ENCODE measurements at places on chromosomes 5 and 9. TPM values are rescaled to one million over a fixed set of nuclear protein-coding genes. Genes with fewer than 3 reads are reported as not detected.

DNA sequence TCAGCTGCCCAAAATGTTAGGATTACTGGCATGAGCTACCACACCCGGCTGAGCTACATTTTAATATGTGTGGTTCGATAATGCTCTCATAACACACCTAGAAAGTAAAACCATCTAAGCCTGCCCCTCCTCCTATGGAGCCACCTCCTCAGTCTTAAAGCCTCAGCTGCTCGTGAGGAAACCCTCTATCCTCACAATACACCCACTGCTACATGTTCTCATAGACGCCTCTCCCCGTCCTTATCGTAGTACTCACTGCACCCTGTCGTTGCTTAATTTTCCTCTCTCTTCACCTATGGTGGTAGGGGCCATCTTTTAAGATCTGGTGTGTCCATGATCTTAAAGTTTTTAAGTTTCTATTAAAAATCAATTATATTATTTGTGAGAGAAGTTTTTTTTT, 72.9 kb downstream of the RCL1 start:
- no peak for DNase-seq

Gene RRAGA
- 83.0 TPM for polyA plus RNA-seq

DNA sequence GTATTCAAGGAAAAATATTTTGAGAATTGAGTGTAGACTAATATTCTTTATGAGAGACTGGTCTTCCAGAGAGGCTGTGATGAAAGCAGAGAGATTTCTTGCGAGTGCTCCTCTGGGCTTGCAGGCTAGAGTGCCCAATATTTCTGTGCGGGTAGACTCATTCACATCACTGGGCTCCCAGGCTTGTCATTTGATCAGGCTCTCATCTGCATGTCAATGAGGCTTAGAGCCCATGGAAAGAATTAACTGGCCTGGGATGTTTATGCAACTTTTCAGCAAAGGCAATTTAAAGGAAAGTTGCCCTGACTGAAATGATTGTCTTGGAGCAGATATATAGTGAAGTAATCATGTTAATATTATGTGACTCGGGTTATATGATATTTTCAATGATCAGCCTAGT, 42.3 kb downstream of the SNCAIP start:
- no peak for DNase-seq

DNA sequence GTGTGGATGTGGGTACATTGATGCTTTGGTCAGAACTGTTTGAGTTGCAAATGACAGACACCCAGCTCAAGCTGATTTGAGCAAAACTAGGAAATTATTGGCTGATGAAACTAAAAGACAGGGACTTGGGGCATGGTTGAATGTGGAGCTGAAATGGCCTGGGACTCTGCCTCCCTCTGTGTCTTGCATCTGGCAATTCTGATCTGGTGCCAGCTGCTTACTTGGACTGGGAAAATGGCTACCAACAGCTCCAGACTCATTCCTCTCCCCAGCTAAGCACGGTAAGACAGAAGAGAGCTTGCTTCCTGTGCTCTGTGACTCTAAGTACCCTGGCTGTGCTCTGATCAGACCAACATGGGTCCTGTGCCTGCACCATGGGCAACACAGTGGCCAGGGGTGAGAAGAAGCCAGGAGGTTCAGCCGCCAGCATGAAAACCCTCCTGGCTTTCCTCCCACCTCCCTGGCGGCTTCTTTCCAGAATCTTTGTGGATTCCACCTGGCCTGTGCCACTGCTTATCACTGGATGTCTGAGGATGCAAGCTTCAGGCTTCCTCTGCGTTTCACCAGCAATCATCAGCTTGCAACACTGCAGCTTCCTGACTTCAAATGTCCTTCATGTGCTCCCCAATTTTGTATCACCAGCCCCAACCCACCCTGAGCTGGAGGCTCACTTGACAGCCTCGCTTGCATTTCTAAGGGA, 44.1 kb downstream of the C5orf15 start:
- no peak for DNase-seq

GRCh38 chr5:89983216-89983615, 426.3 kb downstream of the CETN3 start:
- DNase-seq: no peak

DNA sequence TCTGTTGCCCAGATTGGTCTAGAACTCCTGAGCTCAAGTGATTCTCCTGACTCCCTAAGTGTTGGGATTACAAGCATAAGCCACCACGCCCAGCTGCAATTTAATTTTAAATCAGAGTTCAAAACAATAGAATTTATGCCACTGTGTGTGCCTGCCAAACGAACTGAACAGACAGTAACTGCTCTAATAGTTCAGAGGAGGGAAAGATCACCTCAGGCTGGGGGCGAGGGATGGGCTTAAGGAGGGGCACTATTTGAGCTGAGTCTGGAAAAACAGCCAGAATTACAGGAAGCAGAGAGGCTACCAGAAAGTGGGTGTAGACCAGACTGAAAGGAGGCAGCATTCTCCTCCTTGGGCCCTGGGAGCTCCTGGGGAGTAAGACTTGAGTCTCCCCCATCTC, 12.2 kb downstream of the NOL6 start:
- DNase-seq: no peak

Gene SMC2
- 2.6 TPM for polyA plus RNA-seq

Gene SLCO6A1
- polyA plus RNA-seq: not detected

DNA sequence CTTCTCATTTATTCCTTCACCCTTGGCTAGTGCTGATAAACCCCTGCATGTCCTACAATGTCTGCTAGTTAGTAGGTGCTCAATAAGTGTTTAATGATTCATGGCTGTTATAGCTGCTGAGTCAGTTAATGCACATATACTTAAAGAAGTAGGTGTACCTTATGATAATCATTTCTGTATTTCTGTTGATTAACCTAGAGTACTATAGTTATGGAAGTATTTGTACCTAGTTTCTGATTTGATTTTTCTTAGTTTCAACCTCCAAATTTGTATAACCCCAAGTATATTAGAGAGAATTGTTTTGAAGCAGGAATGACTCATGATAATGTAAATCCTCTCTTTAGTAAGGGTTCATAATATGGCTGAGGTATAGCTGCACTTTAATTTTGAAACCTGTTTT, 8.9 kb downstream of the SMAD5 start:
- DNase-seq: no peak

DNA sequence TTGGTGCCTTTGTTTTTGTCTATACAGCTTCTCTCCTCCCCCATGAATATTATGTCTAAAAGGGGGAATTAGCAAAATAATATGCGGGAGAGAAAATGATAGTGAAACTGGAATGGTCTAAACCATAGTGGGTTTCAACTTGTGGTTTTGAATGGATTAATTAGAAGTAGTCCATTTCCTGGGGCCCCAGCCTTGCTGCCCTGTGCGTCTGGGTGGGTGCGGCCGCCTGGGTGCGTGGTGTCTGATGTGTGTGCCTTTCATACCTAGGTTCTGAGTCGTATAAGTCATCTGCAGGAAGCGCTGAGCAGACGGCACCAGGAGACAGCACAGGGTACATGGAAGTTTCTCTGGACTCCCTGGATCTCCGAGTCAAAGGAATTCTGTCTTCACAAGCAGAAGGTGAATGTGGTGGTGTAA, 120.0 kb upstream of the CACNA1B start:
- DNase-seq: no peak

- no peak for DNase-seq
These were observed 44.2 kb upstream of the COL15A1 start for GRCh38 chr9:98899408-98900056.

DNA sequence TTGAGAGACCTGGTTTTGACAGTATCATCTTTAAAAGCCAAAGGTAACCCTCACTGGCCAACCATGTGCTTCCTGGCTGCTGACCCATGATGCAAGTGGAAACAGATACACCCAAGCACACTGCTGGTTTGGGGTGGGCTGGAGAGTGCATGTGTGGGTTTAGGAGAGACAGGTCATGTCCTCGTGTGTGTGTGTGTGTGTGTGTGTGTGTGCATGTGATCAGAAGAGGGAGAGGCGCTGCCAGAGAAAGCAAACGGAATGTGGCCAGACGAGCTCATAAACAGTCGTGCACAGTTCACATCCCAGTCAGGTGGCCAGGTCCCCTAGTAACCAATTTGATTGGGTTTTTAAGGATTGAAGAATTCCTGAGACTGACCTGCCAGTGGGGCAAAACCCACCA, 112.8 kb upstream of the ICE1 start:
- no peak for DNase-seq

DNA sequence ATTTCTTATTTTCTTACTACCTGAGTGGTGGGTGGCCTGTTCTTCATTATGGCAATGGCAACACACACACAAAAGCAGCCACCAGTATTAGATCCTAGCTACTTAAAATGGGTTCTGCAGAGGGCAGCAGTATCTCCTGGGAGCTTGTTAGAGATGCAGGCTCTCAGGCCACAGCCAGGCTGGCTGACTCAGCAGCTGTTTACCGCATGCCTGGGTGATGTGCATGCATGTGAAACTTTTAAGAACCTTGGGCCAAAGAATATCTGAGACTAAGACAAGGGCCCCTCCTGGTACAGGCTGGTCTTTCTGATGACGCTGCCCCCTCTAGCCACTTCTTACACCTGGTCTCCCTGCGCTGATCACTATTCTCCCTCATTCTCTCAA, 399.0 kb downstream of the MED10 start:
- DNase-seq: no peak

Gene SAPCD2
- polyA plus RNA-seq: 0.18 TPM

Gene PCDHA9
- polyA plus RNA-seq: not detected

DNA sequence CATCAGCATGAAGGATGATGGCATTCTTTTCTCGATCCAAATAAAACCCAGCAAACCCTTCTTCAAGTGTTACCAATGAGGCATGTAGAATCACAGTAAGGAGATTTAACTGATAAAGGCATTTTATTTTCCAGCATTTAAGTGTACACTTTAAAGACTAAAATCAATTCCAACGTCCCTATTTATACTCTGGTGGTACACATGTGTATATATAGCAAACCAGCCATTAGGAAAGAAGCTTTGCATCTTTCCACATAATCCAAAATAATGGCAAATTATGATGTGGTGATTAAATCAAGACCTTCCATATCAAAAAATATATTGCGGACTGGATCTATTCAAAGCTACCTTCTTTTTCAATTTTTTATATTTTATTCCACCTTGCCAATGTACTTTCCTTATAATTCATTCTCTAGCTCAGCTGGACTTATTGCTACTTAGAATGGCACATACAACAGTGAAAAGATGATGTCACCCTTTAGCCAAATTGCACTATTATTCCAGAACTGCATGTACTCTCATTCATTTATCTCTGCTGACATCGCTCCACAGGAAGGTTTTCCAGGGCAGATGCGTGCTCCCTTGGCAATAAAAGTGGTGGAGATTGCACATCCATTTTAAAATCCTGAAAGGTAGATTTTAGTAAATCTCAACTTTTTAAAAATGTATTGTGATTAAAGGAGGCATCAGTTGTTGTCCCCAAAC, 63.3 kb upstream of the SLC30A5 start:
- DNase-seq: no peak

Gene BAAT
- 0.08 TPM for polyA plus RNA-seq

Gene SLC6A18
- not detected for polyA plus RNA-seq

DNA sequence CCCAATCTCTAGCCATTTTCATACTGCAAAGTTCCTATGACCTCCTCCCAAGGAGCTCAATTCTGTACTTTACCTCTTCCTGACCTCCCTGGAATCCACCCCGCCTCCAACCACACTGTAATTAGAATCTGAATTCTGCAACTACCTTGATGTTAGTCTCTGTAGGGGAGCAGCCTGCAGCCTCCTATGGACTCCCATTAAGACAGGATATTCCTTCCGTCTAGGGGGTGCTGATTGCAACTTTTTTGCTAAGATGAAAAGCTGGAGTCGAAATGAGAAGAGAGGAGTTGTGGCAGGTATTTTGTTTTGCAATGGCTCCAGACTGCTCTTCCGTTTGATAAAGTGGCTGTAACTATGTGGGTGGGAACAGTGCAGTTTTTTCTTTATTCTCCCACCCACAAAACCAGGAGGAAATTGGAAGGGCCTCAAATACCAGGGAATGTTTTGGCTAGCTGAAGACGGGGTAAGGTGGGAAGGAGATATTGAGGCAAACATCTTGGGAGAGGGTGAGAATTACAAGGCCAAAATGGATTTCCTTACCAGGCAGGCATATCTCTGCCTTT, 23.8 kb downstream of the ANXA2R start:
- DNase-seq: no peak

DNA sequence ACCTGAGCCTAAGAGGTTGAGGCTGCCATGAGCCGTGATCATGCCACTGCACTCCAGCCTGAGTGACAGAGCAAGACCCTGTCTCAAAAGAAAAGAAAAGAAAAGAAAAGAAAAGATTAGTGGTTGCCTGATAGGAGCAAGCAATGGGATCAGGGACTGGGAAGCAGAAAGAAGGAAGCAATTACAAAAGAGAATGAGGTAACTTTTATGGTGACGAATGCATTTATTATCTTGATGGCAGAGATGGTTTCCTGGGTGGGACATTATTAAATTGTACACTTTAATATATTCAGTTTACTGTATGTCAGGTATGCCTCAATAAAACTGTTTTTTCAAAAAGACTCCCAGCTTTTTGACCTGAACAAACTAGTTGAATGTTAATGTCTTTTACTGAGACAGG, 7.5 kb upstream of the PFDN1 start:
- DNase-seq: no peak

GRCh38 chr9:131138676-131139075, 13.3 kb downstream of the NUP214 start:
- no peak for DNase-seq

- no peak for DNase-seq
These were observed 263.4 kb downstream of the GRIA1 start for GRCh38 chr5:153753645-153754432.

DNA sequence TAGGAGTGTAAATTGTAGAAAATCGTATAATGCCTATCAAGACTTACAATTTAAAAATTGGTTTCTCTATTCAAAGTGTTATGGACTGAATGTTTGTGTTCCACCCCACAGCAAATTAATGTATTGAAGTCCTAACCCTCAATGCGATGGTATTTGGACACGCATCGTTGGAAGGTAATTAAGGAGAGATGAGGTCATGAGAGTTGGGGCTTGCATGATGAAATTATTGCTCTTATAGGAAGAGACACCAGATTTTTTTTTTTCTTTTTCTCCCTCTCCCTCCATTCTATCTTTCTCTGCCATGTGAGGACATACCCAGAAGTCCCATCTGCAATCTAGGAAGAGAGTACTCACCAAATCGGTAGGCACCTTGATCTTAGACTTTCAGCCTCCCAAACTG, 189.2 kb downstream of the MAN2A1 start:
- DNase-seq: no peak

- no peak for DNase-seq
These were observed 350.8 kb downstream of the DMRT2 start for GRCh38 chr9:1400983-1401382.

GRCh38 chr5:69268899-69269298, 34.2 kb downstream of the CDK7 start:
- DNase-seq: no peak

GRCh38 chr5:74370168-74370567, 270.4 kb downstream of the ENC1 start:
- peak; percentile 30 for DNase-seq

Gene CNTNAP3B
- polyA plus RNA-seq: 0.65 TPM
